ENCODE measurements at places on chromosomes 11 and 22.

DNA sequence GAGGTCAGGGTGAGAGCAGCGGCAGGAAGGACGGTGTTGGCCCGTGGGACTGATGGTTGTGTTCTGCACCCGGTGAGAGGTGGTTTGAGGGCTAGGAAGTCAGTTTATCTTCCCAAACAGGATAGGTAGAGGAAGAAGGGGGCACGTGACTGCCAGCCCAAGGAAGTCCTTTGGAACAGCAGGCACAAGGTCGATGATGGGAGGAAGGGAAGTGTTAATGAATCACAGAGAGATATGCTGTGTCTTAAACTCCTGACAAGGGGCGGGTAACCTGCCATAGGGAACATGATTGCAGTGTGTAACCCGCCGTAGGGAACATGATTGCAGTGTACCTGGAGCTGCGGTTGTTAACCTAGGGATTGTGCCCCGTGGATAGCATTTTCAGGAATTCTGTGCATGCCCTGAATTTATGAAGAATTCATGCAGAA, 49.0 kb downstream of the PRR5L start:
- DNase-seq, result no peak

DNA sequence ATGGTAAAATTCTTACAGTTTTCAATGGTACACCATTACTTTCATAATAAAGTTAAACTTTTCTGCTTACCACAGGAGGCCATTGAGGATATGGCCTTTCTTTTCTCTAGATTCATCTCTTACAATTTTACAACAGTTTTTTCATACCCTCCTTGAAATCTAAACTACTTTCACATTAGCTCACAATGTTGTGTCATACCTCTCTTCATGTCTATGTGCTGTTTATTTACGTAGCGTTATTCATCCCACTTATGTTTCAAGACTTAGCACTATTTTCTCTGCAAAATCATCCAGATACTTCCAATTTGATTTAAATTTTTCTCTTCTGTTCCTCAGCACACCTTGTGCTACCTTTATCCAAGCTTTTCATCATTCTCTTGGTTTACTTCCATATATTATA, 123.3 kb downstream of the METTL15 start:
- no peak for DNase-seq

- DNase-seq, result peak; percentile 40
Observed at GRCh38 chr22:25409240-25409639, 155.2 kb upstream of the GRK3 start.

DNA sequence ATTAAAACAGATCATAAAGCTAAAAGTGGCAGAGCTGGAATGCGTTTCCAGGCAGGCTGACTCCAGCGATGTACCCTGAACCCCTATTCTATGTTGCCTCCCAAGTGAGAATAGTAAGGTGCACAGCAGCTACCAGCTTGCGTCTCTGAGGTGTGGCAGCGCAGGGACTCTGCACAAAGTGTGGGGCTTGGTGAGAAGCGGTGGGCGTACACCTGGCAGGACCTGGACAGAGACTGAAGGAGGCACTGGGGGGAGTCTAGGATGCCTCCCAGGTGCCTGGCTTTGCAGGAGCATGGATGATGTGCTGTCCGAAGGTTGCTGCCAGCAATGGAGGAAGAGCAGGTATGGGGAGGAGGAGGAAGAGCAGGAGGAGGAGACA, 42.9 kb downstream of the AMPD3 start:
- DNase-seq, result no peak

- DNase-seq, result no peak
Observed at GRCh38 chr22:47059701-47060161, 297.3 kb downstream of the TBC1D22A start.

- DNase-seq, result no peak
Observed at GRCh38 chr11:66083767-66084166, 13.7 kb downstream of the PACS1 start.

DNA sequence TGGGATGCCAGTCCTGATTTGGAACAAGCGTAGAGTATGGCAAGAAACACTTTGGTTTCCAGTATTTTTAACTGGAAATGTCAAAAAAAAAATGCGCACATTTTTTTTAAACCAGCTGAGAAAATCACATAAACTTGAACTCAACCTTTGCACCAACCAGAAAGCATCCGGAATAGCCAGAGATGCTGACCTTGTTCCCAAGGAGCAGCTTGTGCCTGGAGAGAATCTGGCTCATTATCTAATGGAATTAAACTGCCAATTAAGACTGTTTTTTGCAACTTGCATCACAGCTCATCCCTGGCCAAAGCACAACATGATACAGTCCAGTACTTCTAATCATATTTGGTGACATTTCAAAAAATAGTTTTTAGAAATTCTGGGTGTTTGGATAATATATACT, 8.4 kb upstream of the ETS1 start:
- DNase-seq, result no peak

DNA sequence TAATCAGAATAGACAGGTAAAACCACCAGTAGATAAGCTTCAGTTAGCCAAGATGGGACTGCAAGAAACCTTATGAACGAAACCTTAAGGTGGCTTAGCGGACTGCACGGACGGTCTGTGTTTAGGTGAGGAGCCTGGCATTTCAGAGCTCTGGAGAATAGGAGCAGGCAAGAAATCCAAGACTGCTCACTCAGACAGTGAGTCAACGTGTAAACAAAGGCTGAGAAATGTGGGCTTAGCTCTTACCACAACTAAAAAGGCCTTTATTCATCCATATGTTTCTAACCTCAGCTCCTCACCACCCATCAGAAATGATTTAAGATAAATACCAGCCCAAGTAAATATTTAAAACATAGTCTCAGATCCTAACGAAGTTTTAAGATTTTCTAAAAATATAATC, 657.7 kb downstream of the OPCML start:
- no peak for DNase-seq

DNA sequence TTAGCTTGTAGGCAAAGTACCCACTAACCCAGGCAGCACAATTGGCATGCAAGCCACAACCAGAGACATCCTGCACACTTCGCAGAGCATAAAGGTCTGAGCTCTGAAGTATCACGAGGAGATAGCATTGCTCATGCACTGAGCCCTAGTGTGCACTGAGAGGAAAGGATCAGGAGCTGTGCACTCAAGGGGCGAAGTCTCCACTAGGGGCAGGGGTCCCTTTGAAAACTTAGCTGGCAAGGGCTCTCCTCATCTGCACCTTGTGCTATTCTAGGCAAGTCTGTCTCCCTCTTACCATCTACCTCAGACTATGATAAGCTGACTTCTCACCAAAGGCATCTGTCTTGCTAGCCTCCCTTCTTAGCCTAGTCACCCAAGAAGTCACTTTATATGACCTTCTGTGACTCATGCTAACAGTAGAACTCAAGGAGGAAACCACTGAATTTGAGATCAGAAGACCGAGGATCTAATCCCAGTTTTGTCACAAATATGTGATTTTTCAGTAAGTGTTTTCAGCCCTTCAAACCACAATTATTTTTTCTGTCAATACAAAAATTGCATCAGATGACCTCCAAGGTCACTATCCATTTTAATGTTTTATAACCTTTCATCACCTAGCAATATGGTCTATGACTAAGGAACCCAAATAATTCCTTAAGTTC, 1078.0 kb downstream of the NTM start:
- DNase-seq, result no peak

GRCh38 chr11:111612224-111612623, 10.0 kb downstream of the SIK2 start:
- no peak for DNase-seq

DNA sequence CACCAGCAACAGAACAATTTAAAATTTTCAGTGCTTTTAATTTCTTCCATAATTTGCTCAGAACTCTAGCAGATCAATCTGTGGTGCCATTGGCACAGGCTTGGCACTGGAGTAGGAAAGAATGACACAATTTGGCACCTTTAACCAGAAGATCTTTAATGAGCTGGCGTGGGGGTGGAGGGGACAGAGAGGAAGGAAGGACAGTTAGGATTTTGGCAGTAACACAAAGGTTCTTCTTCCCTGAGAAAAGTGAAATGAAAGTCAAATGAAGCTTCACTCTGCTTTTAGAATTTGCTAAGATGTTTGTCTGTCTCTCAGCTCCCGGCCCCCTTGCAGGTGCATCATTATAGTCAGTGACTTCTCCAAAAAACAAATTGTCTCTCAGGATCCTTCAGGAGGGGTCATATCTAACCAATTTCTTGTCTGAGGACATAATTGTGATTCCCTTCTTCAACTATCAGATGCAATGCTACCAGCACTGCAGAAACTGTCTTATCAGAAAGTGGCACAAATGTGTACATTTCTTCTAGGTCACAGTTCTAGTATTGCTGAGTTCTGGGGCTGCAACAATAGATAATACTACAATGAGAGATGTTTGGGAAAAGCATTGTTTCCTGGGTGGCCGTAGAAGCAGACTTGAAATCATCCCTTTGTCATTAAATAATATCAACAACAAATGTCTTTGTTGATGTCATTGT, 66.8 kb downstream of the CSTPP1 start:
- no peak for DNase-seq
